ENCODE measurements at places on chromosomes 3 and 15.

GRCh38 chr3:158443632-158444031 lies 127.4 kb upstream of the MLF1 start:
- no peak for DNase-seq

DNA sequence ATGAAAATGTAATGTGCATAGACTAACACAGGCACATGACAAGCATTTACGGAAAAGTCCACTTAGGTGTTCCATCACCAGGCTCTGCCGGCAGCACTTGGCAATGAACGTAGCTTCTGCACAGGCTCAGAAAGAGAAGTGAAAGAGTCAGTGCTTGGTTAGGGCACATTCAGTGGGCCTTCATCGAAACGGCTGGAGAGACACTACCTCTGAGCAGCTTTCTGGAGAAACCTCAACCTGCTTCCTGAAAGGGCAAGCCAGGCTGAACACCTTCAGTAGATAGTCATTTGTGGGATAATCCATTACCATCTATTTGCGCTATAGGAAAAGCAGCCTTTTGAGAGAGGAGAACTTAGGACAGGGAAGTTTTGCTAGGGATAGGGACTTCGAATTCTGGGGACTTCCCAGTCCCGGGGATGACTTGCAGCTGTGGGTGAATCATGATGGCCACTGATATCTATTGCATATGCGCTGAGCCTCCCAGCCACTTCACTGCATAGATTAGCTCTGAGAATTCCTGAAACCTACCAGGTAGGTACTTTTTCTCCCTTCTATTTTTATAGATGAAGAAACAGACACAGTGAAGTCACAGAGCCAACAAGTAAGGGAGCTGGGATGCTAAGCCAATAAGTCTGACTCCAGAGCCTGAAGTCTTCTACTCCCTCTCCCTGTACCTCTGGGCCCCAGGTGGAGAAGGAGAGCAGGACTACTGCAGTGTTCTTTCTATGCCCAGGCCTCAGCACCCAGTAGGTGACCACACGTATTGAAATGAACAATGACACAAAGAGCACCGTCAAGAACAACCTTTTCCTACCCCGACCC lies 4.2 kb upstream of the SH2D7 start:
- peak; percentile 21 for DNase-seq

DNA sequence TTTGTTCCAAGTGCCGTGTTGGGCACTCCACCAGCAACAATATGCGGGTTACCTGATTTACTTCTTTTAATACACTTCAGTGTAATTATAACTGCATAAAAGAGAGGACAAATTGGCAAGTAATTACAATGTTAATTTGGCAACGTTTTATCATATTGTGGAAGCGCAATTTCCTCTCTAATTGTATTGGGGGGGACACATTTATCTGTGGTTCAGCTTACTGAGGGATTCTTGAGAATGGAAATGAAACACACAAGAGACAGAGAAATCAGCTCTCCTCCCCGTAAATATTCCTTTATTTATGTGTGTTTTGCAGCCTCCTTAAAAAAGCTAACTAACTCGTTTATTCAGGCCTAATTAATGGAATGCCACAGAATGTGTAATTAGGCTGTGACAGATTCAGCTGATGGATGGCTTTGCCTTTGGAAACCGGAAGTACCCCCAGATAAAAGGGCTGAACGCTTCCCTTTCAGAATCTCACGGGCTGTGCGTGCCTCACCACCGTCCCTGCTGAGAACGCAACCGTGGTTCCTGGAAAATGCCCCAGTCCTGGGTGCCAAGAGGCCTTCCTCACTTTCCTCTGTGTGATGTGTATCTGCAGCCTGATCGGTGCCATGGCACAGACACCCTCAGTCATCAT lies 247.1 kb upstream of the ST8SIA2 start:
- DNase-seq, result no peak

GRCh38 chr3:126357295-126358037 lies at the start of gene KLF15:
Gene KLF15 (minus strand): TSS chr3:126357408. CDS start chr3:126352922, 4,486 bp downstream.
- peak; percentile 77 for DNase-seq

- DNase-seq, result no peak
Observed at GRCh38 chr3:195072916-195073564, 197.9 kb downstream of the XXYLT1 start.

DNA sequence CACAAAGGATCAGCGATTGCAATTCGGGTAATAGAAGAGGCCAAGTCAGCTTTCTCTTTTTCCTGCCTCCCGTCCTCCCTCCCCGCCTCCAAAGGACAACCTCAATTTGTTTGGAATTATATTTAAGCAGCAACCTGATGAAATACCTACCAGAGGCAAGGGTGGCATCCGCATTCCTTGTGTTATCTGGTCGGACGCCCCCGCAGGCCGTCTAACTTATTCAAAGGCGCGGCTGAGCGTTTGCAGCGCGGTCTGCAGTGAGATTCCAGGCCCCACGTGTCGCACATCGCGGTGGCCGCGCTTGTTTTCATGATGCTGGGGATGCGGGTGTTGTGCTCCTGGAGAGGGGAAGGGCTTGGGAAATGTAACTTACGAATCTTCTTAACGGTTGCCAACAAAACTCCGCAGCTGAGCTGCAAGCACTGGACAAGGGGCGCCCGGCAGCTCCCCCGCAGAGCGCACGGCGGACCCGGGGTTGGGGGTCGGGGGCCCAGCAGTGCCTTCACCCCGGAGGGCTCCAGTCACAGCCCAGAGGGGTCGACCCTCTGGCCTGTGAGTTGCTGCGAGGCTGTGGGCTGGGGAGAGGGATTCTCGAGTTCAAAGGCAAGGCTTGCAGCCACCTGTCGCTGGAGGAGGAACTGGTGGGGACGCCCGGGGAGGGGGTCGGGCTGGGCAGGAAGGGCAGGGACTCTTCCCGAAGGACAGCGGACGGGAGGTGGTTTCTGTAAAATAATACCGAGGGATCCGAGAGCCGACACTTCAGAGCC lies 20.5 kb upstream of the RGMA start:
- no peak for DNase-seq

- peak; percentile 79 for DNase-seq
Observed at GRCh38 chr3:139329364-139329850, 14.4 kb upstream of the MRPS22 start.

GRCh38 chr3:65685621-65686235 lies 353.0 kb downstream of the MAGI1 start:
- no peak for DNase-seq

- no peak for DNase-seq
Observed at GRCh38 chr3:170418422-170419398, at the start of gene CLDN11. Gene CLDN11 (plus strand): TSS chr3:170418868. CDS start chr3:170419067, 199 bp downstream.

DNA sequence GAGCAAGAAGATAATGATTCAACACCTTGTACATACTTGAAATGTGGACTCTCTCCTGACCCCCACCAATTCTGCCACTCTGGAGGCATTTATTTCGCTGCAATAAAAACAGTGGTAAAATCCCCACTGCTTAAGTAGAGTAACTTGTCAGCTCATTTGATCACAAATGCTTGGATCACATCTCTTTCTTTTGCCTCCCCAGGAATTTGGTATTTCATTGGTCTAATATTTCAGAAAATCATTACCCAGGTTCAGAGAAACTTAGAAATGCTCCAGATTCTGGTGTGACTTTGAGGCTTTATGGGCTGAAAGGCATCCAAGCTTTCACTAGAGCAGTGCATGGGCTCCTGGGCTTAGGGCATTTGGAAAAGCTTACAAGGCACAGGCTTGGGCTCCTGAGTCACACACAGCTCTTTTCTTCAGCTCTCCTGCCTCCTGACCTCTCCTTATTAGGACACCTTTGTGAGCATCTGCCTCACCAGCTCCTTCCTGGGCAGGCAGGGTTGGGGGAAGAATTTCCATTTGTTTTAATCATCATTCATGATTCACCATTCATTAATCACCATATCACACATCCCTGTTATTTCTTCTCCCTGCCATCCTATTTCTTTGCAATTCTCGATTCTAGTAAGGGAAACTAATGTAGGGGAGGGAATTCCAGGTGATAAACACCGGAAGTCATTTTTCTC lies 22.5 kb downstream of the CDCP1 start:
- peak; percentile 13 for DNase-seq

- DNase-seq, result no peak
Observed at GRCh38 chr3:27907929-27908328, 185.8 kb upstream of the EOMES start.

DNA sequence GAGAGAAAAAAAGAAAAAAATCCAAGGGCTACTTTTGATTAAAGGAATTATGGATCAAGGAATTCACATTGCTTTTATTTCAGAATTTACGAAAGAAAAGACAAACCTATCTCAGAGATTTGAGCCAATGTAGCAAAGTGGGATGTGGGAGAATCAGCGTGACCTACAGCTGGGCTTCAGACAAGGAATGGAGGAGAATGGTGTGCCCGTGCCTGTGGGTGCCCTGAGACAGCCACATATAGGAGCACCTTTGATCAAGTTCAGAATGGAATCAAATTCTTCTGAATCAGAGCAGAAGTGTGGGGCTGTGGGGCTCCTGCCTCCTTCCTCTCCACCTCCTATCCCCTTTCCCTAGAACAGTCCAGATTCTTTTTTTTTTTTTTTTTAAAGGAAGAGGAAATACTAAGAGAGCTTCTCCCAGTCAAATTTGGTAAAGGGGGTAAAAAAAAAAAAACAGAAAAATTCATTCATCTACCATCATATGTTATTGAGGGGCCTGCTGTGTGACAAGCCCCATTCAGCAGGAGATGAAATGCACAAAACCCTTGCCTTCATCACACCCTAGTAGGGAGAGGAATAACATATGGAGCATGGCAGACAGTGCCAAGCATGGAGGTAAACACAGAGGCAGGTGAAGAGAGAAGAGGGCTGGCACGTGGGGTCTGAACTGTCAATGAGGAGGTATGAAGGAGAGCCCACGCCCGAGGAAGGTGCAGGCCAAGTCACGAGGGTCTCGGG lies 25.0 kb upstream of the MUSTN1 start:
- no peak for DNase-seq

GRCh38 chr15:46344915-46345314 lies 710.1 kb downstream of the SQOR start:
- DNase-seq, result no peak

GRCh38 chr3:172246107-172246844 lies 202.0 kb downstream of the GHSR start:
- DNase-seq, result no peak

- no peak for DNase-seq
Observed at GRCh38 chr15:95684693-95685115, 645.8 kb upstream of the NR2F2 start.

- no peak for DNase-seq
Observed at GRCh38 chr15:59711451-59712243, 22.5 kb upstream of the BNIP2 start.

GRCh38 chr15:46242935-46243334 lies 608.1 kb downstream of the SQOR start:
- DNase-seq, result no peak

GRCh38 chr3:112390783-112391641 lies 58.1 kb downstream of the CD200 start:
- no peak for DNase-seq

GRCh38 chr3:30747771-30748281 lies 141.4 kb downstream of the TGFBR2 start:
- no peak for DNase-seq

DNA sequence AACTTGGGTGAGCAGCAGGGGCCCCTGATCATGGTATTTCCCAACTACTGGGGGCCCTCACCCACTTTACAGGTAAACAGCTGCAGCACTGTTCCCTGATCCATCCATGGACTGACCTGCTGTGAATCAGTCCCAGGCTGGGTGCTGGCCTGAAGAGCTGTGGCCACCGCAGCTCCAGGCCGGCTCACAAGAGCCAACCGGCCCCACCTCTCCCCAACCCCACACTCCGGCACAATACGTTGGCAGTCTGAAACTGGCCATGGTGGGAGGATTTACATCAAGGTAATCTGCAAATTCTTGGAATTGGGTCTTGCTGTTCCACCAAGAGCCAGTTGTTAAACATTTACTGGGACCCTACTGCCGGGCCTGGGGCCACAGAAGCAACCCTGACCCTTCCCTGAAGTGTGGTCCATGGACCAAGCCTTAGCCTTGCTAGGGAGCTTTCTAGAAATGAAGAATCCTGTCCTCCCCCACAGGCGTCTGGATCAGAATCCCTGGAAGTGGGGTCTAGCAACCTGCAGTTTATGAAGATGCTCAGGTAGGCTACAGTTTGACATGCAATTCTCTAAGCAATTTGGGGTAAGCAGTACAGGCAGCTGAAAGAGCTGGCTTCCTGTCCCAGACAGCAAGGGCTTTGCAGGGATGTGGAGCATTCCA lies 3.7 kb downstream of the SLC6A20 start:
- no peak for DNase-seq

DNA sequence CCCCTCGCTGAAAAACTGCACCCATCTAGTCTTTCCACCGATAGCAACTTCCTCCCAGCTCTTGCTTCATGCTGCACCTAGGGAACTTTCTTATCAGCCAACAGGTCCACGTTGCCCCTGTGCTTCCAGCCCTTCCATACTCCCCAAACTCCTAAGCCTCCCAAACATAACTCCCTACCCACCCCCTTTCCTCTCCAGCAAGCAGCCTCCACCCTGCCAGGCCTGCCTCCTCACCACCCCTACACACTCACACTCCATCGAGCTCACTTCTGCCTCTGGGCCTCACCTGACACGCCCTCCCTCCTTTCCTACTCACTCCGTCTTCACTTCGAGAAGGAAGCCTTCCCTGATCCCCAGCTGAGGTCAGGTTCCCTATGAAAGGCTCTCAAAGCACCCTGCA lies 8.1 kb downstream of the INSYN1 start:
- DNase-seq, result no peak

- no peak for DNase-seq
Observed at GRCh38 chr15:69459066-69459465, 6.4 kb downstream of the RPLP1 start.

DNA sequence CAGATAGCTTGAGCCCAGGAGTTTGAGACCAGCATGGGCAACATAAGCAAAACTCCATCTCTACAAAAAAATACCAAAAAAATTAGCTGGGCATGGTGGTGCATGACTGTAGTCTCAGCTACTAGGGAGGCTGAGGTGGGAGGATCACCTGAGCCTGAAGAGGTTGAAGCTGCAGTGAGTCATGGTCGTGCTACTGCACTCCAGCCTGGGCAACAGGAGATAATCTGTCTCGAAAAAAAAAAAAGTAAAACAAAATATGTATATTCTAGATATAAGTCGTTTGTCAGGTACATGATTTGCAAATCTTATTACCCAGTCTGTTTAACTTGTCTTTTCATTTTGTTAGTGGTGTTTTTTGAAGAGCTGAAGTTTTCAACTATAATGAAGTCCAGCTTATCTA lies 40.2 kb downstream of the ZNF860 start:
- no peak for DNase-seq

DNA sequence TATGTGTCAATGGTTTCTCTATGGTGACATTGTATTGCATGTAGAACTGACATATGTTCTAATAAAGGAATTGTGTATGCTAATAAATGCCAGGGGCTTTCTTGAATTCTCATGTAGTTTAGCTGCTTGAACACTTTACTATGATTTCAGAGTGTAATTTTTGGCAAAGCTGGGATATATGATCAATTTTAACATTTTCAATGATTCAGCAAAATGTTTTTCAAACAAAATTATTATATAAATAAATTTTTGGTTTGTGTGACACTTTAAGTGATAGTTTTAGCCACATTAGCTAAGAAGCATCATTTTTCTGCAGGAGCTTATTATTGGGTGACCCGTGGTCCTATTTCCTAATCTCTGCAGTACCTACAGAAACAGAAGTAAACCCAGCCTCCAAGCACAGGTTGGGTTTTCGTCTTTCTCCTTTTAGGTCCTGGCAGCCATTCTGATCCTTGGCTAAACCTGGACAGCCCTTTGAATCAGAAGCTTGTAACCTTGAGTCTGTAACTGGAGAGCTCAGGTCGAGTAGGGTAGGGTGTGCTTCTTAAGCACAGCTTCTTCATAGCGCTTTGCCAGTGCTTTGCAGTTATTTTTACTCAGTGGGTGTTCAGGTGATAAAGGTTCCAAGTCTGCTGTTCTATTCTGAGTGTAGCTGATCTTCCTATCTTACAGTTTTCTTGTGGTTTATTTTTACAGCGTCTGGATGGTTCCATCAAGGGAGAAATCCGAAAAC lies 74.2 kb downstream of the CHD2 start:
- no peak for DNase-seq

GRCh38 chr15:31474059-31474868 lies 147.6 kb downstream of the KLF13 start:
- DNase-seq, result no peak
